ENCODE measurements at places on chromosomes 6 and 20. TPM values are rescaled to one million over a fixed set of nuclear protein-coding genes. Genes with fewer than 3 reads are reported as not detected.

Gene SLC22A16
- under 0.01 TPM for total RNA-seq

Gene ADGRB3
- total RNA-seq: not detected

Gene ENPP1
- total RNA-seq: 26.8 TPM

Gene FKBP1C
- 0.38 TPM for total RNA-seq
